Effector memory CD8-positive, alpha-beta T cell (primary cell): ENCODE measurements at places on chromosomes 7 and 10.

DNA sequence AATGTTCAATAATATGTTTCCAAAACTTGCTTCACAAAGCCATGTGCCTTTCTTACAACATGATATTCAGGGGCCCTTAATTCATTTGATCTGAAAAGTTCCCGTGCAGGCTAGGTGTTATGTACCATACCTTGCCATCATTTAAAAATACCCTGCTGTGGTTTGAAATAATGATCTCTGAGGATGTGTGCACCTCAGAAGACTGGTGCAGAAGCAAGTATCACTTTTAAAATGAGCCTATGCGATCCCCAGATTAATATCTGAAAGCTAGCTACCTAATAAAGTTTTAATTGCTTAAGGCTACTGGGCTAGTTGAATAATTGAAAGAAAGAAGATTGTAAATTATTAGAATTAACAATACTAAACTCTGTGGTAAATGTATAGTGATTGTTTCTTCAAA lies 262.4 kb downstream of the CDK14 start:
- DNase-seq = no peak

- DNase-seq = no peak
Measured at GRCh38 chr10:636769-637168, 52.7 kb downstream of the DIP2C start.

DNA sequence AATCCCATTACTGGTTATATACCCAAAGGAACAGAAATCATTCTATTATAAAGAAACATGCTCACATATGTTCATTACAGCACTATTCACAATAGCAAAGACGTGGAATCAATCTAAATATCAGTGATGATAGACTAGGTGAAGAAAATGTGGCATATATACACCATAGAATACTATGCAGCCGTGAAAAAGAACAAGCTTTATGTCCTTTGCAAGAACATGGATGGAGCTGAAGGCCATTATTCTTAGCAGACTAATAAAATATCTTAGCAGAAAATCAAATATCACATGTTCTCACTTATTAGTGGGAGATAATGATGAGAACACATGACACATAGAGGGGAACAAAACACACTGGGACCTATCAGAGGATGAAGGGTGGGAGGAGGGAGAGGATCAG lies 38.8 kb downstream of the CAPZA2 start:
- DNase-seq = no peak

- DNase-seq = no peak
Measured at GRCh38 chr10:24569828-24570657, 153.6 kb downstream of the ARHGAP21 start.

GRCh38 chr7:915291-916218 lies 38.9 kb downstream of the ADAP1 start:
- no peak for DNase-seq

GRCh38 chr10:79090134-79090803 lies 21.5 kb downstream of the ZMIZ1 start:
- DNase-seq = no peak

- DNase-seq = no peak
Measured at GRCh38 chr7:71497256-71497946, 365.5 kb downstream of the GALNT17 start.

- no peak for DNase-seq
Measured at GRCh38 chr7:29315122-29315891, 120.7 kb downstream of the CHN2 start.

- DNase-seq = no peak
Measured at GRCh38 chr10:70770001-70770400, 15.2 kb downstream of the TBATA start.
